Stimulated activated naive CD4-positive, alpha-beta T cell treated with Interleukin-2 at 50 U/mL for 16 hours (primary cell): ENCODE measurements at places on chromosomes 13 and 19.

DNA sequence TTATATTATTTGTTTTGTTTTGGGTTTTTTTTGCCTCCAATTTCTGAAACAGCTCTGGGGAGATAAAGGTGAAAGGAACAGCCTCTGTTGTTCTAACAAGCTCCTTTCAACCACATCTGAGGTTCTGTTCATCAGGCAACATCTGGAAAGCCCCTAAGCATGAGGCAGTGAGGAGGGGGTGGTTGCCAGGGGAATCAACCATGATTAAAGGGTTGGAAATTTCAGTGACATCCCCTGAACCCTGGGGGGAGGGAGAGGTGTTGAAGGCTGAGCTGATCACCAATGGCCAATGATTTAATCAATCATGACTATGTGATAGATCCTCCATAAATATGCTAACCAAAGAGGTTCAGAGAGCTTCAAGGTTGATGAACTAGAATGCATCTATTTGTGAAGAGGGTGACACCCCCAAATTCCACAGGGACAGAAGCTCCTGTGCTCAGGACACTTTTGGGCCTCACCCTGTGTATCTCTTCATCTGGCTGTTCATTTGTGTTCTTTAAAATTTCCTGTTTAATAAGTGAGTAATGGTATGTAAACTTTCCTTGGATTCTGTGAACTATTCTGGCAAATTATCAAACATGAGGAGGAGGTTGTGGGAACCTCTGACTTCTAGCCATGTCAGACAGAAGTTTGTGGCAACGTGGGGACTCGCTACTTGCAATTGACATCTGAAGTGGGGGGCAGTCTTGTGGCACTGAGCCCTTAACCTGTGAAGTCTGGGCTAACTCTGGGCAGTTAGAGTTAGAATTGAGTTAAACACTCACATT lies 221.3 kb downstream of the NHLRC3 start:
- peak; percentile 1 for DNase-seq

- DNase-seq = no peak
Observed at GRCh38 chr13:110907301-110907700, 7.6 kb downstream of the ANKRD10 start.

DNA sequence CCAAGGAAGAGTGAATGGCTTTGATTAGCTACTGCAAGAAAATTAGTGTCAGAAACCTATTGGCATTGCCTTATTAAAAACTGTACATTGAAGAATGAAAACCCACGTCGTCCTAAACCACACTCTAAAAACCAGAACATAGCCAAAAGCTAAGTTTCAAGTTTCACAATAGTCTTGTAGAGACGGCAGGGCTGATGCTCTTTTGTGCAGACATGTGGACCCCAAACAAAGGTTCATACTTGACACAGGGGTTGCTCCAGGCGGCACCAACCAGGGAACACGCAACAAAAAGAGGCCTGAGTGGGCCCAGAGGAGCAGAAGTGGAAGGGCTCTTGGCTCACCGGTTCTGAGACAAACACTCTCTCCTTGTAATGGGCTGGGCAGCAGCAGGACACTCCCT lies 28.6 kb upstream of the MIR17HG start:
- DNase-seq = no peak

- DNase-seq = peak; percentile 15
Observed at GRCh38 chr19:43777163-43777695, 3.5 kb downstream of the KCNN4 start.

- DNase-seq = no peak
Observed at GRCh38 chr19:6639439-6639838, 30.5 kb downstream of the TNFSF14 start.

DNA sequence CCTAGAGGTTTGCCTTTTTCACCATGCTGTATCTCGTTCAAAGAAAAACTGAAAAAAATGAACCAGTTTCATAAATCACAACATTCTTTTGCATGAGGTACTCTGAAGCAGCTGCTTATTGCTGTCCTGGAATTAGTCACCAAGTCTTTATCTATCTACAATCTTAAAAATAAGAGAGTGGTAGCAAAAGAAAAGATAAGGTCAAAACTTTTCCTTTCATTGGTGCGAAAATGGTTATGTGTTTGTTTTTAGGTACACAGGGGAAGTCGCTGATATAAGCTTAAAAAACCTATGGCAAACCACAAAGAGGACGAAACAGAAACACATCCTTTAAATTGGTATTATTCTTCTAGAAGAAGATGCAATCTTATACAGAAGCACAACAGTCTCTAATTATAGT lies 20.7 kb downstream of the OBI1 start:
- no peak for DNase-seq

DNA sequence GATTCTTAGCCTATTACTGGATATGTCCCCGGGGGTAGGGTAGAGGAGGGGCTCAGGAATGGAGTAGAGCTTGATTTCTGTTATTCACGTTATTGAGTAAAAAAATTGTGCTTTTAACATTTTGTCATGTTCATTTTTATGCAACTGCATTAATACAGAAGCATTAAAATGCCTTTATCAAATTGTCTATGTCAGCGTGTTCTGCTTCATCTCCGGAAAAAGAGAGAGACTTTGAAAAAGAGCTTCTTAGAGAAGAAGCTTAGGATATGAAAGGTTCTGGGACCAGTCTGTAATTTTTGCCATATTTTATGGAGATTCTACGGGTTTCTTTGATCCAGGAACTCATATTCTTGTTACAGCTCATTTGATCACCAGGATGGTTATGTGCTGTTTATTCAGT lies 82.0 kb downstream of the SLC10A2 start:
- no peak for DNase-seq

DNA sequence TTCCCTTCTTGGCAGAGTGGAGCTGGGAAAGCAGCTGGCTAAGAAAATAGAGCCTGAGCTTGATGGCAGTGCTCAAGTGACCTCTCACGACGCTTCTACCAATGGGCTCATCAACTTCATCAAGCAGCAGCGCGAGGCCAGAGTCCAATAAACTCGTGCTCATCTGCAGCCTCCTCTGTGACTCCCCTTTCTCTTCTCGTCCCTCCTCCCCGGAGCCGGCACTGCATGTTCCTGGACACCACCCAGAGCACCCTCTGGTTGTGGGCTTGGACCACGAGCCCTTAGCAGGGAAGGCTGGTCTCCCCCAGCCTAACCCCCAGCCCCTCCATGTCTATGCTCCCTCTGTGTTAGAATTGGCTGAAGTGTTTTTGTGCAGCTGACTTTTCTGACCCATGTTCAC lies 4.3 kb upstream of the PDCD2L start:
- DNase-seq = no peak

- DNase-seq = no peak
Observed at GRCh38 chr13:28325022-28325421, 169.9 kb downstream of the FLT1 start.

DNA sequence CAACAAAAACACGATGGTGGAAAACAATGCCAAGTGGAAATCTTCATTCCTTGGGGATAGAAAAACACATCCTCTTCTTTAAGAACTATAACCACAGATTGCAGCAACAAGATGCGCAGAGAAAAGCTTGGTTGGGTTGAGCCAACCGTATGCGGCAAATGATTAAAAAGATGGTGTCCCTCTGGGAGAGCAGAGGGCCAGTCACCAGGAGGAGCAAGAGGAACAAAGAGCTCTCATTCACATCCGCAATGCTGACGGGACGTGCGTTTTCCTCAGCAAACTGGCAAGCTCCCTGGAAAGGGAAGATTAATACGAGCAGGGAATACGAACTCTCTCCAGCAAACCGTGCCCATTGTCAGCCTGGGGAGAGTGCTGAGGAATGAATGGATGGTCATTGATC lies 141.6 kb downstream of the KATNAL1 start:
- no peak for DNase-seq

- DNase-seq = no peak
Observed at GRCh38 chr13:34103854-34104253, 285.9 kb downstream of the RFC3 start.

DNA sequence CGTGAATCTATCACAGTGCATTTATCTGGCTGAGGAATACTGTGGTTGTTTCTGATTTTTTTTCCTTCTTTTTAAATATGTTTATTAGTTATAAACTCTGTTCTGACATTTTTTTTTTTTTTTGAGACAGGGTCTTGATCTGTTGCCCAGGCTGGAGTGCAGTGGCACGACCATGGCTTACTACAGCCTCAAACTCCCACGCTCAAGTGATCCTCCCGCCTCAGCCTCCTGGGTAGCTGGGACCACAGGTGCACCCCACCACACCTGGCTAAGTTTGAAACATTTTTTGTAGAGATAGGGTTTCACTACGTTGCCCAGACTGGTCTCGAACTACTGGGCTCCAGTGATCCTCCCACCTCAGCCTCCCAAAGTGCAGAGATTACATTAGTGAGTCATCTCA lies 6.6 kb upstream of the NUMBL start:
- no peak for DNase-seq

GRCh38 chr19:3024870-3025548 lies 4.1 kb downstream of the TLE2 start:
- no peak for DNase-seq

DNA sequence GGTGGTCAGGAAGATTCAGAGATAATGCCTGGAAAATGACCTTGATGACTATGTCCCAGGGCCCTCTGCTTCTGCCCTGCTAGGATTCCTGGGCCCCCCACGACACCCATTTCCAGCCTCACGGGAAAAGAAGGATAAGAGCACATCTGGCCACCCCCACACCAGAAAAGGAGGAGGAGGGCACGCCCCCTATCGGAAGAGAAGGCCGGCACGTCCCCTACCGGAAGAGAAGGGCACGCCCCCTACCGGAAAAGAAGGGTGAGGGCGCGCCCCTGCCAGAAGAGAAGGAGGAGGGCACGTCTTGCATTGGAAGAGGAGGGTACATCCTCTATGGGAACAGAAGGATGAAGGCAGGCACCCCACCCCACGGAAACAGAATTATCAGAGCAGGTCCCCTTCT lies 84.3 kb downstream of the IER2 start:
- DNase-seq = peak; percentile 40

- no peak for DNase-seq
Observed at GRCh38 chr13:75486146-75487062, 4.4 kb upstream of the TBC1D4 start.

DNA sequence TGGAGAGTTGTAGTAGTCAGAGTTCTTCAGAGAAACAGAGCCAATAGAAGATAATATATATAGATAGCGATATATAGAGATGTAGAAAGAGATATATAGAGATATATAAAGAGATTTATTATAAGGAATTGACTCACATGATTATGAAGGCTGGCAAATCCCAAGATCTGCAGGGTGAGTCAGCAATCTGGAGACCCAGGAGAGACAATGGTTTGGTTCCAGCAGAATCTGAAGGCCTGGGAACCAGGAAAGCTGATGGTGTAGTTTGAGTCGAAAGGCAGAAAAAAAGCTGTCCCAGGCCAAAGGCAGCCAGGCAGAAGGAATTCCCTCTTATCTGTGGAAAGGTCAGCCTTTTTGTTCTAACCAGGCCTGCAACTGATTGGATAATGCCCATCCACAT lies 194.1 kb downstream of the NUFIP1 start:
- DNase-seq = no peak

- no peak for DNase-seq
Observed at GRCh38 chr13:98524391-98524790, 52.5 kb downstream of the STK24 start.

GRCh38 chr19:49020931-49021895 lies 2.9 kb downstream of the CGB3 start:
- no peak for DNase-seq

DNA sequence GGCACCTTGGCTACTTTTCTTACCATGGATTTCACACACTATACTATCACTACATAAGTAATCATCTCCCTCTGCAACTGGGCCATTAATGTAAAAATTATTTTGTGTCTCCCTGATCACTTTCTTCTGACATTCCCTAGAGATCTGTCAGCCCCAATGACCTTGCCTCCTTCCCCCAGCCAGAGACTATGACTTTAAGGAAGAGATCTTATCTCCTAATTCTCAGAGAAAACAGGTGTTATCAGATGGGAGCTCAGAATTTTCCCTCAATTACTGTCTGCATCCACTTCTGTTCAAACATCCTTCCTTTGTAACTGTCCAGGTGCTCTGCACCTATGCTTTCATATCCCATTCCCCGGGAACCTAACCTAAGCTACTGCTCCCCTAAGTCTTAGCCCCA lies 397.5 kb downstream of the DIAPH3 start:
- DNase-seq = no peak

GRCh38 chr19:17778968-17779929 lies 15.7 kb upstream of the B3GNT3 start:
- no peak for DNase-seq

DNA sequence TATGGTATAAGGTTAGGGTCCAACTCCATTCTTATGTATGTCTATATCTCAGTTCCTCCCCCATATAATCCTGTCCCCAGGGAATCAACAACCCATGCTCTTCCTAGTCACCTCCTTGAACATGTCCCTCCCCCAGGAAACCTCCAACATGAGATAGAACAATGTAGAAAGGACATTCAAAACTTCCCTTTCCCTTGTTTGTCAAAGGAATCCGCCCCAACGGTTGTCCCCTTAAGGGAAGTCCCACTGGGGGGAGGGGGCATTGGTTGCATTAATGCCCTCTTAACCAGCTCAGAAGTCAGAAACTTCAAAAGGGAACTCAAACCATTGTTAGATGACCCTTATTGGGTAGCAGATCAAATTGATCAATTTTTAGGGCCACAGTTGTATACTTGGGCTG lies 6.8 kb upstream of the ZNF561 start:
- DNase-seq = no peak

DNA sequence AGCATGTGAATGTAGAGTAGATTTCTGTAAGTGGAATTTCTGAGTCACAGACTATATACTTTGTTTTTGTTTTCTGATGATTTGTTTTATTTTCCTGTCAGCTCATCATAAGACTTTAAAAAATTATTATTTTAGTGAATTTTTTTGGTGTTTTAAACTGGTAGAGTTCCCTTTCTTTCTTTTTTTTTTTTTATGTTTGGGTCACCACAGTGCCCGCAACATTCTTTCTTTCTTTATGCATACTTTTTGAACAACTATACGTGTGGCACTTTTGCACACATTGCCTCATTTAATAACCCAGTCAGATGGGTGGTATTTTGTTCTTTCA lies 46.0 kb downstream of the WDFY2 start:
- no peak for DNase-seq

DNA sequence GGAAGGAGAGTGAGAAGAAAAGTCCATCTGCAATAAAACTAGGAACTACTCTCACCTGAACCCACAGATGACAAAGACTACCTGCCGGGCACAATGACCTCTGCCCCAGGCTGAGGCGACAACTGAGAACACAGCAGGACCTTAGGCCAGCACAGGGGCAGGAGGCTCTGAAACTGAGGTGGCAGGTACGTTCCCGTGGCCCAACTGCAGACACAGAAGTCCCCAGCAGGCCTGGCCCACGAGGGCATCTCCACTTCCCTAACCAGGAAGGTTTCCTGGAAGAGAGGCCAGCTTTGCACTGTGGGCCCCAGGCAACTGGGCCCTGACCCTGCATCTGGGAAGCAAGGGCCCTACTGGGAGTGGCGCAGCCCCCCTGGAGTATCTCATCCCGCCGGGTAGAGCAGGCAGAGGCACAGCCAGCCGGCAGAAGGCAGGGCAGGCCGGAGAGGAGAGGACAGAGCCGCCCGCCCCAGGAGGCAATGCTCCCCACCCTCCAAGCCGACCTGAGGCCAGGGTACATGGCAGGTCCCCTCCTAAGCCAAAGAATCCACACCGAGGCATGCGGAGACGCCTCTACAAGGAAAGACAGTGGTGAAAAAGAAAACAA lies 32.7 kb downstream of the STK24 start:
- DNase-seq = no peak

- DNase-seq = no peak
Observed at GRCh38 chr19:13255041-13255718, 105.0 kb downstream of the IER2 start.
